Cardiac septum (tissue), 1 donor: ENCODE measurements at places on chromosomes 2 and 18. TPM values are rescaled to one million over a fixed set of nuclear protein-coding genes. Genes with fewer than 3 reads are reported as not detected.

The CARF gene
- 9.0 TPM for total RNA-seq

The UPP2 gene
- not detected for total RNA-seq

The CFAP221 gene
- 1.2 TPM for total RNA-seq

The HTR2B gene
- 2.9 TPM for total RNA-seq

The ADCYAP1 gene
- 0.22 TPM for total RNA-seq

The GPR17 gene
- total RNA-seq, result 0.19 TPM

The GPD2 gene
- total RNA-seq, result 12.6 TPM

The BCL2 gene
- total RNA-seq, result 25.9 TPM

The ABCG5 gene
- not detected for total RNA-seq

The MALL gene
- 19.6 TPM for total RNA-seq

The ZNF516 gene
- total RNA-seq, result 14.7 TPM

The EVX2 gene
- total RNA-seq, result not detected

The METTL4 gene
- 7.0 TPM for total RNA-seq

The HOXD12 gene
- not detected for total RNA-seq

The GREB1 gene
- 2.9 TPM for total RNA-seq

The NPPC gene
- 0.30 TPM for total RNA-seq

The NAT8 gene
- total RNA-seq, result not detected
